ENCODE measurements at places on chromosomes 12 and 14.

GRCh38 chr14:58428118-58428683, 682 bp downstream of the KIAA0586 start:
- no peak for DNase-seq

DNA sequence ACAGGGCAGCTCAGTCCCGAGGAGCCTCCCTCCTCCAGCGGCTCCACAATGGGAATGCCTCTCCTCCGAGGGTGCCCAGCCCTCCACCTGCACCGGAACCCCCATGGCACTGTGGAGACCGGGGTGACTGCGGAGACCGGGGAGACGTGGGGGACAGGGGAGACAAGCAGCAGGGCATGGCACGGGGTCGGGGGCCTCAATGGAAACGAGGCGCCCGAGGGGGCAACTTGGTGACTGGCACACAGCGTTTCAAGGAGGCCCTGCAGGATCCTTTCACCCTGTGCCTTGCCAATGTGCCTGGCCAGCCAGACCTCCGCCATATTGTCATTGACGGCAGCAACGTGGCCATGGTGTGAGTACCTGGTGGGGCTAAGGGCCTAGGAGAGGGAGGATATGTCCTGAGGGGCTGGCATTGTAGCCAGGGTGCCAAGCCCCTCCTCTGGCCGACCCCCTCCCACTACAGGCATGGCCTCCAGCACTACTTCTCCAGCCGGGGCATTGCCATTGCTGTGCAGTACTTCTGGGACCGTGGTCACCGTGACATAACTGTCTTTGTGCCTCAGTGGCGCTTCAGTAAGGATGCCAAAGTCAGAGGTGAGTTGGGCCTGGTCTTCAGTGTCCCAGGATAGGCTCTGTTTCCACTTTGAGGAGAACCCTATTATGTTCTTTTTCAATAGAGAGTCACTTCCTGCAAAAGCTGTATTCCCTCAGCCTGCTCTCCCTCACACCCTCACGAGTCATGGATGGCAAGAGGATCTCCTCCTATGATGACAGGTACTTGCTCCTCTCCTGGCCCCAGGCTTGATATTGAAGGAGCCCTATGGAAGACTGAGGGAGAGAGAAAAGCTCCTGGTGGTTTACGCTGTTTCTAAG, 2.7 kb downstream of the KHNYN start:
- no peak for DNase-seq

DNA sequence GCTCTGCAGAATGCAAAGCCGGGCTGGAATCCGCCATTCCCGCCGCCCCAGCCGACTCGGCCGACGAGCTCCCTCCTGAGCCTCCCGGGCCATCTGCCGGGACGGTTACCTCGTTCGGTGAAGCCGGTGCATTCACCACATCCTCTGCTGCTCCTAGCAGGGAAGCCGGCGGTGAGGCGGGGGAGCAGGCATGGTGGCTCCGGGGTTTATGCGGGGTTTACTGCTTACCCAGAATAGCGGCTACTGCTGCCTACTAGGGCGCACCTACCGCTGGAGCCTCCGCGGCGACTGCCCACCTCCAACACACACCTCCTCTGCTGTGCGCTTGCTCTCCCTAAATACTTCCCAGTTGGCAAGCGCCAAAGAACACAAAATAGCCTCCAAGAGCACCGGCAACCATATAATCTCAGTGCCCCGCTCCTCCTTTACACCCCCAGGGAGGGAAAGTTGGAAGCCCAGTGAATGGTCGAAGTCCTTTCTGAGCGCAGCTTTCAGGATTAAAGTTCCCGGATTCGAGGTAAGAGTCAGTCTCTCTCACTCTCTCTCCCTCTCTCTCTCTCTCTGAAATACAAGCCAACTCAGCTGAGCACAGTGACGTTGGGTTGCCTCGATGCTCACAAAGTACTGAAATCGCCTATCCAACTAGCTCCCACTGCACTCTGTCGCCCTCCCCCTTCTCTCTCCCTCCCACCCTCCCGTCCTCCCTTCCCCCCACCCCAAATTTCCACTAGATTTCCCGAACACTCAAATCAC, at the start of gene TBX5:
TSS of gene TBX5 (minus strand) at position 626 of the 753 bp plus-strand sequence. CDS start 2,246 bp downstream, outside the sequence.
- DNase-seq: peak; percentile 81

- DNase-seq: no peak
These were observed 45.0 kb downstream of the KCNA5 start for GRCh38 chr12:5088586-5089264.

DNA sequence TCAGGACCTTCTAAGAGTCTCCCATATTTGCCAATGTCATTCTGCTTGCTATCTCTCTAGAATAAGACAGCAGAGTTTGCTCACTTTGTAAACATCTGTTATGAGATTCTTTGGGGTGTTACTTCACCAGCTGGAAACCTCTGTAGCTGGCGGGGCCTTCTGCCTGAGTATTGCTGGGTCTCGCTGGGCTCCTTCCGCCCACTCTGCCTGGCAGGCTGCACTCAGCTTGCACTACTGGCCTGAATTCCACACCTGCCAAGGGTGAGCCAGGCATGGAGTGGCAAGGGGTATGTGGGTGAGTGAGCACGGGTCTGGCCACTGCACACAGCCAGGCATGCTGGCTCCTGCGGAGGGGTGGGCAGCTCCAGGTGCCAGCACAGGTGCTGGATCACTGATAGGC, 267.3 kb upstream of the PDE3A start:
- no peak for DNase-seq

- DNase-seq: no peak
These were observed 5.0 kb upstream of the DUSP6 start for GRCh38 chr12:89357297-89357730.
